Kidney (tissue), 22 donors: ENCODE measurements at places on chromosomes 2 and 18. TPM values are rescaled to one million over a fixed set of nuclear protein-coding genes. Genes with fewer than 3 reads are reported as not detected.

The PLGLB2 gene
- 1.3 TPM for polyA plus RNA-seq

The TNFRSF11A gene
- polyA plus RNA-seq: 0.39 TPM

The TMEM247 gene
- polyA plus RNA-seq: not detected

The ADRA2B gene
- 4.8 TPM for polyA plus RNA-seq

The NT5DC4 gene
- polyA plus RNA-seq: not detected

The GAREM1 gene
- polyA plus RNA-seq: 7.0 TPM

The UGT1A4 gene
- polyA plus RNA-seq: 0.84 TPM

The TGFA gene
- 8.3 TPM for polyA plus RNA-seq

The ZFP36L2 gene
- 35.4 TPM for polyA plus RNA-seq

The G6PC2 gene
- polyA plus RNA-seq: not detected

The PROKR1 gene
- not detected for polyA plus RNA-seq

The EFHD1 gene
- 280 TPM for polyA plus RNA-seq

The GRB14 gene
- 71.3 TPM for polyA plus RNA-seq

The NEU2 gene
- polyA plus RNA-seq: not detected

The REG1B gene
- polyA plus RNA-seq: 1.5 TPM

The WDFY1 gene
- 10.4 TPM for polyA plus RNA-seq

The SPC25 gene
- polyA plus RNA-seq: not detected

The COL3A1 gene
- polyA plus RNA-seq: 32.2 TPM

The DLX1 gene
- not detected for polyA plus RNA-seq
